AG09319 (cell line): ENCODE measurements at places on chromosomes 5 and 9.

- DNase-seq = no peak
Measured at GRCh38 chr5:86095092-86095491, 522.6 kb upstream of the COX7C start.

DNA sequence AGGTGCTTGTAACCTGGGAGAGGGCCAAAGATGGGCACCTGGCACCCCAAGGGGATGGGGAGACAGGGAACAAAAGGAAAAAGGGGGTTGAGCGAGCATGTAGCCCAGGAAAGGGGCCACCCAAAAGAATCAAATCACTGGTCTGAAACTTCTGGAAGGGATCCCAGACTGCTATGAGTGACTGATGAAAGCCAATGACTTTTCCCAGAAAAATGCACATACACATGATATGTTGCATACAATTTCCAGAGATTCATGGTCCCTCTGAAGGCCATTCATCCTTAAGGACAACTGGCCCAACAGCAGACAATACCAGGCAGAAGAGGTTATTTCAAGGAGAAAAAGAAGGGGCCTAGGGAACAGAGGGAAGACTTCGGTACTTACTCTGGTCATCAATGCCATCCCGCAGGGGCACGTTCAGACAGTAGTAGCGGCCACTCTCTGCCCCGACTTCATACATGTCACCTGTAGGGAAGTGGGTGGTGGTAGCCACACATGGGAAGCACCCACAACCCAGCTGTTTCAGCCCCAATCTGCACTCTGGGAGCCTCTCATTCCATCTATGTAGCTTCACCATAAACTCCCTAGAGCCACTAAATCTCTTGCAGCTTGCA lies 8.4 kb downstream of the HDAC3 start:
- DNase-seq = no peak

GRCh38 chr5:154479160-154479943 lies 1.3 kb upstream of the HAND1 start:
- no peak for DNase-seq

- DNase-seq = no peak
Measured at GRCh38 chr9:137479892-137480685, 21.0 kb upstream of the NSMF start.
